Left lung (tissue), 14 donors: ENCODE measurements at places on chromosomes 1 and 21. TPM values are rescaled to one million over a fixed set of nuclear protein-coding genes. Genes with fewer than 3 reads are reported as not detected.

OR6N1 gene
- 0.26 TPM for total RNA-seq

GUCA2A gene
- total RNA-seq: not detected

LCE6A gene
- not detected for total RNA-seq

ADGRB2 gene
- 6.4 TPM for total RNA-seq

S100A7A gene
- not detected for total RNA-seq

KCNJ10 gene
- total RNA-seq: not detected

FHAD1 gene
- total RNA-seq: 8.5 TPM

HEYL gene
- 12.6 TPM for total RNA-seq

NUDT4B gene
- 0.90 TPM for total RNA-seq

MATN1 gene
- total RNA-seq: not detected

LRRC53 gene
- not detected for total RNA-seq

PAQR6 gene
- 1.4 TPM for total RNA-seq

LRRC71 gene
- total RNA-seq: 0.38 TPM

PFKFB2 gene
- 63.8 TPM for total RNA-seq

PGLYRP3 gene
- total RNA-seq: not detected

AUNIP gene
- 0.97 TPM for total RNA-seq

SEC16B gene
- 3.3 TPM for total RNA-seq

SLC25A34 gene
- total RNA-seq: 1.4 TPM

RPTN gene
- not detected for total RNA-seq

KHDRBS1 gene
- total RNA-seq: 87.2 TPM

TIE1 gene
- total RNA-seq: 67.8 TPM

ZSCAN20 gene
- 4.3 TPM for total RNA-seq

MIA3 gene
- total RNA-seq: 62.0 TPM

CLCA4 gene
- not detected for total RNA-seq

FBXO2 gene
- 8.0 TPM for total RNA-seq

KRTAP19-3 gene
- not detected for total RNA-seq

PCAT6 gene
- 2.4 TPM for total RNA-seq

CD46 gene
- 342 TPM for total RNA-seq

IGSF21 gene
- 0.61 TPM for total RNA-seq

SERPINC1 gene
- 0.44 TPM for total RNA-seq

ISG20L2 gene
- total RNA-seq: 18.3 TPM

H3-3A gene
- total RNA-seq: 608 TPM

PPIAL4G gene
- total RNA-seq: not detected

KIRREL1 gene
- 56.7 TPM for total RNA-seq

SV2A gene
- 3.3 TPM for total RNA-seq

MT1HL1 gene
- total RNA-seq: not detected

RIPPLY3 gene
- 0.13 TPM for total RNA-seq

HUNK gene
- 6.1 TPM for total RNA-seq

CXADR gene
- 22.4 TPM for total RNA-seq

FAM229A gene
- total RNA-seq: 4.4 TPM

NECAP2 gene
- 73.5 TPM for total RNA-seq

PCBP3 gene
- total RNA-seq: 4.0 TPM

GJA9 gene
- total RNA-seq: not detected

CBS gene
- total RNA-seq: 52.5 TPM

GTF2B gene
- 22.9 TPM for total RNA-seq

USP48 gene
- 58.0 TPM for total RNA-seq

MIXL1 gene
- total RNA-seq: 0.35 TPM
